ENCODE measurements at places on chromosomes 13 and 19.

DNA sequence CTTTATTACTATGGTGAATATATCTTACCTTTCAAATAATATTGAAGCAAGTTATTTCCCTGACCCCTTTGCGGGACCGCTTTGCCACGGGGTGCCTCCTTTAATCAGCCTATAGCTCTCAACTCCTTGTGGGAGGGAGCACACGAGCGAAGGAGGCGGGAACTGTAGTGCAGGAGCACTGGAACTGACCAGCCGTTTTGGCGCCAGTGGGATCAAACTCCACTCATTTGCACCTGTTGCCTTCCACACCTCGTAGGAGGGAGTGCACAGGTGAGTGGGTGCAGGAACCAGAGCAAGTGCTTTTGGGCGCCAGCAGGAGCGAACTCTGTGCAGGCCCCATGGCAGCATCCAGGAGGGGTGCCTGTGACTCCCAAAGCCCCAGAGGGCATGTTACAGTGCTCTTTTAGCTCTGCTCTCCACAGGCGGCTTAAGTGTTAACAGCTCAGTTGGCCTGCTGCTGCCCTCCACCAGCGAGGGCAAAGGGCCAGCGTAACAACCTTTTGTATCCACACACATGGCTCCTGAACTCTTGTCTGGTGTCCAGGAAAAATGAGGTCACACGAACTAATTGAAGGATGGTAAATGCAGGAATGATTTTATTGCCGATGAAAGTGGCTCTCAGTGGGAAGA, 206.9 kb downstream of the GGACT start:
- DNase-seq = no peak

GRCh38 chr19:2249010-2249866, at the start of gene AMH:
Gene AMH, plus strand, starts transcription at chr19:2249323. Its CDS starts 10 bp downstream, at chr19:2249333.
- no peak for DNase-seq

- peak; percentile 52 for DNase-seq
Observed at GRCh38 chr19:48896191-48896720, 2.3 kb downstream of the TULP2 start.

- no peak for DNase-seq
Observed at GRCh38 chr19:39282021-39282420, 13.8 kb downstream of the IFNL2 start.

- DNase-seq = no peak
Observed at GRCh38 chr13:24734950-24735349, 29.0 kb upstream of the RNF17 start.

GRCh38 chr19:31906111-31906871, 439.1 kb upstream of the ZNF507 start:
- DNase-seq = no peak

DNA sequence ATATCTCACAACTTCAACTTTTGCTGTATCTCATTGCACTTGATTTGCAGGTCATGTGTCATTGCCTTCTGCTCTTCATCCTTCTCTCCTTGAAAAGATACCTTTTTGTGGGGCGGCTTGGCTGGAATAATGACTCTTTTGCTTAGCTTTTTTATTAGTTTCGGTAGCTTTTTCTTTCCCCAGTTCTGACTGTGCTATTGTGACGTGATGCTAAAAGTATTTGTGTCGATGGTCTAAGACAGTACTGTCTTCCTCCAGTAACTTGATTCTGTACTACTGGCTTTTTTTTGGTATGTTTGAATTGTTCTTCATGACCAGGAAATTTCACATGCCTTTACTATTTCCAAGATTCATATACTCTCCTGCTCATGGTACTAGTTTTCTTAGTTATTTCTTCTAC, 63.1 kb downstream of the SLITRK1 start:
- no peak for DNase-seq

Measured in activated CD4-positive, alpha-beta T cell treated with anti-CD3 and anti-CD28 coated beads, Interleukin-2, amount 50 U/mL, for 48 hours (primary cell).